BJ (cell line): ENCODE measurements at places on chromosomes 1 and 21. TPM values are rescaled to one million over a fixed set of nuclear protein-coding genes. Genes with fewer than 3 reads are reported as not detected.

DNA sequence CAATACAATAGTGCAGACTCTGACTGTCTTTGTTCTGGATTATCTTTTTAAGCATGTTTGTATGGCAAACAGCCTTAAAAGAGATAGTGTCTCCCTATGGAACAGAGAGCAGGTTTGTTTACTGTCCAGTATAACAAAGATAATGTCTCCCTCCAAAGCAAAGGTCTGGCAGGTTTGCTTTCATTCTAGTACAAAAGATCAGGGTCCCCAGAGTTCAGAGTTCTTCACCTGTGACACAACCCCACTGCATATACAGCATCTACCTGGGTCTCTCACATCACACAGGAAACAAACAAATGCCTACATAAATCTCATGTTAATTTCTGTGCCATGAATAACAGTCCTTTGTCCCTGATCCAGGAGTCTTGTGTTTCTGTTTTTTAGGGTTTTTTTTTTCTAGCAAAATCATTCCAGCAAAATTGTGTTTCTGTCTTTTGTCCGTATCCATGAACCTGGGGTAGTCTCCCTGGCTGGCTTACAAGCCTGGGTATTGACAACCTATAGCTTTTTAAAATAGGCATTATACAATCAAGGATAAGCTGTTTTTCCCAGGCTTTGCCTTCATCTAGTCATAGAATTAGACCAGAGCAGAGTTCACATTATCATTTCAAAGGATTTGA lies 89.4 kb upstream of the PTBP2 start:
- no peak for DNase-seq

DNA sequence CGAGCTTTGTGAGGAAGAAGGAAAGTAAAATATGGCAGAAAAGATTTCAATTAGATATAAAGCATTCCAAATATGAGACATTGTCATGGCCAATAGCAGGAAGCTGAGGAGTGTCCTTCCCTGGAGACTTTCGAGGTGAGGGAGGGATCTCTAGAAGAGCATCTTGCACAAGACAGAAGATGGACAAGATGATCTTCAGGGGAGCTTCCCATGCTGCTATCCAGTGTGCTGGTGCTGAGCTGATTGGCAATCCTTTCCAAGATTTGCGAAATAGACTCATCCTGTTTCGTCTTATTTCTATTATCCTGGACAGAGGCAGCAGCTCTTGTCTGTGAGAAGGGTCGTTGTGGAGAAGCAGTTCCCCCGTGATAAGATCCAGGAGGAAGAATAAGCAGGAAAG lies 342.0 kb upstream of the CAMK1G start:
- DNase-seq, result no peak

DNA sequence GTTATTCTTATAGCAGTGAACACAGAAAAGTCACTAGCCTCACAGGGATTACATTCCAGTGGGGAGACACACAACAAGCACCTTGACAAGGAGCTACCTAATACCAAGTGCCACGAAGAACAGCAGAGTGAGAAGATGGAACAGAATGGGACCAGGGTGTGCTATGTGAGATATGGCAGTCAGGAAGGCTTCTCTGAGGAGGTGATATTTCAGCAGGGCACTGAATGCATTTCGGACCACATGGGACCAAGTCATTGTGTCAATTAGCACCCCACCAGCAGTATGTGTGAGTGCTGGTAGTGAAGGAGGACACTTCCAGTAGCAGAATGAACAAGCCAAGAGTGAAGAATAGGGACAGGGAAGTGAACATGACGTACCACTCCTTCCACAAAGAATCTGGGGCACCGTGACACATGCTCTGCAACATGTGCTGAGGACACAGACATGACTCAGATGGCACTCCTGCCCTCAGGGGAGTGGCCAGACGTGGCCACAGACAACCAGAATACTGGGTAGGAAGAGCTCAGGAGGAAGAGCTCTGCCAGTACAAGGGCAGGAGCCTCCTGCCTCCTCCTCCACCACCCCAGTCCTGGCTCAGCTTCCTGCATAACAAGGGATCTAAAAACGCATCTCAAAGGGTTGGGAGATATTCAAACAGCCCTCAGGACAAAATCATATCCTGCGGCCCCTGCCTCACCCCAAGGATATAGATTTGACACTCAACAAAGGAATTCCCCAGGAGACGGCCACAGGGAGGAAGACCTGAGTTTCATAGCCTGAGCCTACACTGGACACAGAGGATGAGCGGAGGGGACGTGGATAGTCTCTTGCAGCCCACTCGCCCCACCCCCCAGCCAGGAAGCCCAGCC lies 102.5 kb downstream of the TRABD2B start:
- no peak for DNase-seq

- no peak for DNase-seq
These were observed 5.0 kb upstream of the DDOST start for GRCh38 chr1:20666146-20666545.

DNA sequence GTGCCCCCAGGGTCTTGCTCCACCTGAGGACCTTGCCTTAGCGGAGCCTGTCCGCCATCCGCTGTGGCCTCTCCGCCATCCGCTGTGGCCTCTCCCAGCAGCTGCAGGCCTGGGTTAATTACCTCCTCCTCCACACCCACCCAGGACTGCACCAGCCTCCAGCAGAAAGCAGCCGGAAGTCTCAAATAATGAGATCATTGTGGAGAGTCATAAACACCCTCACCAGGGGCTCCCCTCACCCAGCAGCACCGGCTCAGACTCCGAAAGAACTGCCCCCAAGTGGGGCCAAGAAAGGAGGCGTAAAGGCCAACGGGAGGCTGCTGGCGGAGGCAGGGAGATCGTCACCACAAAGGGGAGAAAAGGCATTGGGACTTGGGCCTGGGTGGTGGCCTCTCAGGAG lies 10.7 kb upstream of the GPR153 start:
- DNase-seq, result no peak

DNA sequence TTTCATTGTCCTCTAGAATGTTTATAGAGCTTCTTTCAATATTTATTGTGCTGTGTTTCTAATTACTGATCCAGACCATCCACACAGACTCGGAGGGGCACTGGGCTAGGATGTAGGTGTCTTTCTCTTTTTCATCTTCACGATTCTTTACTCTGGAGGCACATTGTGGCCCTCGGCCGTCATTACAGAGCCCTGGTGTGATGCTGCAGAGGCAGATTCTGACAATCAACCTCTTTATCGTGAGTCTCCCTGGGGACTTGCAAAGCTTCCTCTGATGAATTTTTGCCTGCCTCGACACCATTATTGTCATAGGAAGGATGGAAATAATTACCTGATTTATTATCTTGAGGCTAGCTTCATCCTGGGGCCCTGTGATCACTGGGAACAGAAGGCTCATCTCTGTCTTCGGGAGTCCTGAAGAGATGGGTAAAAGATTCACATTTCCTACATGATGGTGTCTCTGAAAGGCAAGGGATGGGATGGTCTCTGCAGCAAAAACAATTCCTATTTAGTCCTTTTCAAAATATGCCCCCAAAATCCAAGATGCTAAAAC lies 89.4 kb downstream of the SEC16B start:
- no peak for DNase-seq

DNA sequence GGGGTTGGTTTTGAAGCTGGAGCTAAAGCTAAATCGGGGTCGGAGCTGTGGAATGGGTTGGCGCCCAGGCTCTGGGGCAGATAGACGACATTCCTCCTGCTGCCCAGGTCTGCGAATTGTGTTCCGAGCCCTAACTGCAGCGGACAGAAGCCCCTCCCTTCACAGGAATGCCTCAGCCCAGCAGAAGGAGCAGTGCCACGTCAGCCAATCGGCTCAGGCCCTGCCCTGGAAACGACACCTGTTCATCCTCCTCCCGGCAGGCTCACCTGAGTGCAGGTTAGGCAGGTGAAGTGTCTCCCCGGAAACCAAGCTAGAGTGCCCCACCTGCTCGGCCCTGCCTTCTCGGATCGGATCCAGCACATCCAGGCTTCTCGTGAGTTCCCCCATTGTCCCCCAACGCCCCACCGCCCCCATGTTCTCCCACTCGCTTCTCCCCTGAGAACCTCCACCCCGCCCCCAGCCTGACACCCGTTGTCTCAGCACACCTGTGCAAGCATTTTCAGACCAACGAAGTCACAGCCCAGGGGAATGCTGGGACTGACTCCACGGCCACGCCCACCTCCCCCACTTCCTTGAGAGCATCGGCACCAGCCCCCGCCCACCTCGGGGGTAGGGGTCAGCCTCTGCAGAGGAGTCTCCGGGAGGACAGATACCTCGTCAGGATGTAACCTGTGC lies 775 bp downstream of the TMEM125 start:
- DNase-seq, result no peak

DNA sequence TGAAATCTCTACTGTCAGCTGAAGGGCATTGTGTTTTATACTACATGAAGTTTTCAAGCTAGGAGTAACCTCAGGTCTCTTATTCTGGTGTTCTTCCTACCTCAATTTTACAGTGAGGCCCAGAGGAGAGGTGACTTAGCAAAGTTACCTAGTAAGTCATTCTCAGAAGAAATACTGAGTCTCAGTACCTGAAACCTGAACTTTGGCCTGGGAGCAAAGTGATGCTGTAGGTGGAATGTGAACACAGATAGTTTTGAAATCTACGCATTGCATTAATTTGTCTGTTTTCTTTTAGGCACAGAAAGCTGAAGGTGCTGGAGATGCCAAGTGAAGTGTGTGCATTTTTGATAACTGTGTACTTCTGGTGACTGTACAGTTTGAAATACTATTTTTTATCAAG lies 2.6 kb downstream of the HMGN2 start:
- DNase-seq, result no peak

DNA sequence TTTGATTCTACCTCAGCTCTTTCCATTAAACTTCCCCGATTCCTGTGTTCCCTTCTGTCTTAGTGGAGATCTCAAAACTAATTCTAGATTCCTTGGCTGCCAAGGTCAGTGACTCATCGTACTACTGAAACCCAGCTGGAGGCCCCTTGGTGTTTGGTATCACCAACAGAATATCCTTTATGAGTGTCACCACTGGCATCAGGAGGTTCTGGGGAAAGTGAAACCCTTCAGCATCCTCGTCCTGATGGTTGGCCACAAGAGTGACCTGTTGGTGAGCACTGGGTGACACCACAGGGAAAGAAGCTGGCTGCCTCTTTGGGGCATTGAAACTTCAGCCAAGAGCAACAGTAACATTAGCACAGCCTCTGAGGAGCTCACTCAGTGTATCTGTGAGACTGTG lies 9.6 kb downstream of the RAB42 start:
- peak; percentile 67 for DNase-seq

Gene HSD3B2
- polyA plus RNA-seq, result not detected in 2 replicates
